Endothelial cell of umbilical vein (primary cell): ENCODE measurements at places on chromosomes 4 and X. TPM values are rescaled to one million over a fixed set of nuclear protein-coding genes. Genes with fewer than 3 reads are reported as not detected.

G3BP2 gene
- 180 and 194 TPM in 2 replicates for total RNA-seq

PCDH7 gene
- total RNA-seq = 16.6 and 21.0 TPM in 2 replicates

ETDB gene
- total RNA-seq = not detected in 2 replicates

TEX11 gene
- not detected in 2 replicates for total RNA-seq

XIAP gene
- 34.5 and 38.3 TPM in 2 replicates for total RNA-seq

REPS2 gene
- 2.6 and 4.9 TPM in 2 replicates for total RNA-seq

RPGR gene
- total RNA-seq = 21.1 and 24.0 TPM in 2 replicates

DDX53 gene
- not detected in 2 replicates for total RNA-seq
